Stimulated activated CD4-positive, alpha-beta T cell treated with anti-CD3 and anti-CD28 coated beads, Interleukin-1b, Interleukin-23, amount 100 ng/mL, for 48 hours (primary cell): ENCODE measurements at places on chromosomes 11 and 22.
A peak's percentile ranks its signal among the peaks of the same experiment; 100 is the strongest.

- peak; percentile 80 for DNase-seq
Measured at GRCh38 chr11:3853899-3854659, 1.4 kb upstream of the STIM1 start.

DNA sequence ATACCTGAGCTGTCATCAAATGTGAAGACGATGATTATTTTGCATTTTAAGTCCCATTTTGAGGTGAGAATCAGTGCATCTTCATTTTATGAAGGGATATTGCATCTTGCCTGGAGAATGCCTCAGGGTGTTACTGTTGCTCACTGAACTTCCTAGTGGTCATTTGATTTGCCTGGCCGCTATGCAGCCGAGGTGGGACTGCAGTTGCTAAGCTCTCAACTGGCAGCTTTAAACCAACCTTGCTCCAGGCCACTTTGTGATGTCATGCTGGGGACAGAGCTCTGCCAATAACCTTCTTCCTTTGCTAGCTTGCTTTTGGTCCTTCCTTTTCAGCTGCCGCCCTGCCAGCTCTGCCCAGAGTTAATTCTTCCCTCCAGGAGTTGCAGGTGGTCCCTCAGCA lies 409.4 kb upstream of the B3GAT1 start:
- DNase-seq = no peak

GRCh38 chr11:74647404-74647803 lies 55.0 kb downstream of the POLD3 start:
- no peak for DNase-seq

- DNase-seq = no peak
Measured at GRCh38 chr11:26948881-26949280, 45.0 kb upstream of the FIBIN start.

- no peak for DNase-seq
Measured at GRCh38 chr22:50738649-50739227, 734 bp downstream of the ACR start.

- no peak for DNase-seq
Measured at GRCh38 chr11:64608046-64608445, 17.0 kb downstream of the SLC22A12 start.

- DNase-seq = no peak
Measured at GRCh38 chr11:14270690-14271542, 88.1 kb downstream of the RRAS2 start.

- DNase-seq = no peak
Measured at GRCh38 chr11:120579611-120580031, 68.1 kb downstream of the GRIK4 start.

DNA sequence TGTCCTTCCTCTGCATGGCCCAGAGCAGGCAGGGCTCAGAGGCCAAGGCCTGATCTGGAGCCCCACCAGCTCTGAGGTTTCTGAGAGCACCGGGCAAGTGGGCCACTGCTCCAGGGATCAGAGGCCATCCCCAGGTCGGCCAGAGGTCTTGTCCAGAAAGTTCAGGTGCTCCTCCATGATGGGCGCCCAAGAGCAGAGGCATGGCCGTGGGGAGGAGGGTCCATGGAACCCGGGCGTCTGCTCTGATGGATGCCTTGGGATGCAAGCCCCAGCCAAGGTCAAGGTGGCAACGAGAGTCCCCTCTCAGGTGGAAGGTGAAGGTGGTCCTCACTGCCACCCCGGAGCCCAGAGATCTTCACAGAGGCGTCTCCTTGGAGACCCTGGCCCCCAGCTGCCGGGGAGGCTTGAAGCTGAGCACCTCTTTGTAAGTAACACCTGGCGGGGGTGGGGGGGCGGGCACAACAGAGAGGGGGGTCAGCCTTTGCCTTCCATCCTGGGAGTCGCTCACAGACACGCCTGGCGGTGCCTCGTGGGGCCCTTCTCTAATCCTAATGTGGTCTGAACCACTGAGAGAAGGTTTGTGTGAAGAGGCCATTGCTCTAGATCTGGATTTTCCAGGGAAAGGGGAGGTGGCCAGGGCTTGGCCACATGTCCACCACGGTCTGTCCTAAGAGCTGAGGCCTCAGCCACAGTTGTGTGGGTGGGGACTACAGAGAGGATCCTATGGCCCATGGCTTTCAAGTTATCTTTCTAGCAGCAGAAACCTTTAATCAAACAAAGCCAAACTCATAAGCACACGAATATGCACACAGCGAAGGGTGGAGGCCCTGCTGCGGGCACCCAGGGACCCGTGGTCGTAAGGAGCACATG lies 2.2 kb upstream of the HDAC10 start:
- DNase-seq = no peak

DNA sequence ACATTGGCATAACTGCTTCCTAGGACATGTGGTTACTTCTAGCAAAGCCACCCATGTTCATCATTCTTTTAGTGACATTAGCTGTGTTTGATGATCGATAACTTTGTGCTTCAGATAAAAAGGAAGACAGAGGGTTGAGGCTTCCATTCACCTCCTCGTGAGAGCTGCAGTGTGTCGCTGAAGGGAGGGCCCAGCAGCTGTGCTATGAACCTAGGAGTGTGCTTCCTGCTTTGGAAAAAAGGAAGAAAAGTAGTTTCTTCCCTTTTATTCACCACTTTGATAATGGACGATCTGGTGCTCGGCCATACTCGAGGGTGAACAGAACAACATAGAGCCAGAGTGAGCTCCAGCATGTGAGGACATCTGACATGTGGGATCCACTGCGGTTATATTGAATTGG lies 6.1 kb upstream of the RFPL2 start:
- no peak for DNase-seq

- DNase-seq = no peak
Measured at GRCh38 chr11:102494216-102494615, 36.3 kb downstream of the MMP7 start.

DNA sequence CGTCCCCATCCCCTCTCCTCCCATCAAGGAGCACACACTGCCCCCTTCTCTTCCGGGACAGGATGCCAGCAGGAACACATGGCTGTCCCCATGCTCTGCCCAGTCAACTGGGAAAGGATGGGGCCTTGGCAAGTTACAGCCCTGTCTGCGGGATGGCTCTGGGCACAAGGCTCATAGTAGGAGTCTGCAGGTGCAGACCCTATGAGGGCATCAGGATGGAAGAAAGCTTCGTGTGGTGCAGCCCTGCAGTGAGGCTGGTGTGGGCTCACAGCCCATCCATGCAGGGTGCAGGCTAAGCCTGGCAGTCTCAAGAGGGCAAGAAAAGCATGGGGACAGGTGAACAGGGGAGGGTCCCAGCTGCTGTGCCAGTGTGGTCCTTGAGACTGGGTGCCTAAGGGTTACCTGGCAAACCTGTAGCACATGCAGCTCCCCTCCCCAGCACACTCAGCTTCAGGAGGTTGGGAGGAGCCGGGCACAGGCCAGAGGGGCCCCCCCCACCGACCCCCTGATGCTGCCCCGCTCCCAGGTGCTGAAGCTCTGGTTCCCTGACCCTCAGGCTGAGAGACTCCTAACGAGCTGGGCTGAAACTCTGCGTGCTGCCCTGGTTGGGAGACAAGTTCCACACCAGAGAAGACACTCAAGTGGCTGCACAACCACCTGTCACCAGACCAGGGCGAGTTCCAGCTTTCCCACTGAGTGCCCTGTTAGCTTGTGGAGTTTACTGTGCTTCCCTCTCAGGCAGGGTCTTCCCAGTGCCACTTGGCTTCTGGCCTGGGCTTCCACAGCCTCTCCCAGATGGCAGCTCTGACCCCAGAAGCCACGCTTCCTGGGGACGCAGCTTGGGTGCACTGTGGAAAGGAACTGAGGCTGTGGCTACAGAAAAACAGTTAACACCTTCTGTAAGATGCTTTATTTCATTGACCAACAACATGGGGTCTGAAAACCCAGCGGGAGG lies 3.3 kb upstream of the SCARF2 start:
- no peak for DNase-seq

DNA sequence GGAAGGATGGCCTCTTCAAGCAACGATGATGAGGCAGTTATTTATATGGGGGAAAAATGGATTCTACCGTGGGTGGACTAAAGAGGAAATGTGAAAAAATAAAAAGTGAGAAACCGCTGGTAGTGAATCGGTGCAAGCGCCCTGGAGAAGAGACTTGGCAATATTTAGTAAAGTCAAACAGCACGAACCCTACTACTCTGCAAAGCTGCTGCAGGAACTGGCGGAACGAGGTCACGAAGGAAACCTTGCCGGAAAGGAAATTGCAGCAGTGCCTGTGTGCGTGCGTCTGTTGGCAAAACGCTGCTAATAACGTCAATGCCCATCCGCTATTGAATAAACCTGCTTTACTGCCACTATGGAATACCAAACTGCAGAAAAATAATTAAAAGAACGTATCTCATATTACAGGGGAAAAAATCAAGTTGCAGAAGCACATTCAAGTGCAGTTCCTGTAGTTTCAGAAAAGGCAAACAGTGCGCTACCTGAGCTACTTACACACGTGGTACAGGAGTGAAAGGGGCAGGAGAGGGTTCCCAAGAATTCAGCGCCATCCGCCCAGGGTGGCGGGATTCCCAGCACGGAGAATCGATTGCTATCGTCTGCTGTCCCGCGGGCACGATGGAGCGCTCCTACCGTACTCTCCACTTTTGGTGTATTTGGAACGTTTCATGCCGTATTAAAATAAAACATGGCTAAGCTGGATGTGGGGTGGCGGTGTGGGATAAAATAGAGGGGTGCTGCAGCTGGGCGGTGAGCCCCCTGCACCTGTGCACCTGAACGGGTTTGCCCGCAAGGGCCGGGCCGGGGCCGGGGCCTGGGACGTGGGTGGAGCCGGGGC lies 585 bp upstream of the NADSYN1 start:
- DNase-seq = peak; percentile 52

- DNase-seq = no peak
Measured at GRCh38 chr11:120834686-120835210, 189.2 kb upstream of the TBCEL start.

DNA sequence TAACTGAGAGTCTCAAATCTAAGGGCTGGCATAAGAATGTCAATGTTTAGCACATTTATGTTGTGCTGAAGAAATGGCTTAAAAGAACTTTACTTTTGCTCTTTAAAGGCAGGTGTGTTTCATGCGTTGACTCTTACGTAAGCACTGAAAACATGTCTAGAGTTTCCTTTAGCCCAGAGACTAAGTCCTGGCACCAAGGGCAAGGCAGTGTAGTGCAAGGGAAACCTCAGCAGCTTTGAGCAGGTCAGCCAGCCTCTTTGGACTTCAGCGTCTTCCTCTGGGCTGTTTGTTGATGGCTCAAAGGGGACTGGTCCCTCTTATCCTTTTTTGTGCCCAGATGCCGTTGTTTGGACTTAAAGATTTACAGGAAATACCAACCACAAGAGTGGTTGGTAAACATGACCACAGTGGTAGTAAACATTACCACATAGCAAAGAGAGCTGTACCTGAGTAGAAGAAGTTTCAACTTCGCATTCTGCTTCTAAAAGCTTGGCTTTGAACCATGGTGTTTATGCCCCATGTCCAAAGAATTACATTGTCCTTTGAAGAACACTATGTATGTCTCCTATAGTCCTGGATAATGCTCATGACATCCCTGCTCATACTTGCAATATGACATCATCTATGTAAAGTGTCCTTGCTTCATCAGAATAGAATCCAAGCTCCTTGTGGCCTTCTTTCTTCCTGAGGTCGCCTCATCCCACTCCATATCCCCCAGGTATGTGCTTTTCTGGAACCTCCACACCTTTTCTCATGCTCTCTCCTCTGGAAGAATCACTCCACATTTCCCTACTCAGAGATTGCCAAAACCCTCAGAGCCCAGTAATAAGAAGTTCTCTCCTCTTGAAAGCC lies 23.5 kb downstream of the TENM4 start:
- no peak for DNase-seq

- no peak for DNase-seq
Measured at GRCh38 chr11:30579415-30580175, 6.6 kb downstream of the MPPED2 start.

DNA sequence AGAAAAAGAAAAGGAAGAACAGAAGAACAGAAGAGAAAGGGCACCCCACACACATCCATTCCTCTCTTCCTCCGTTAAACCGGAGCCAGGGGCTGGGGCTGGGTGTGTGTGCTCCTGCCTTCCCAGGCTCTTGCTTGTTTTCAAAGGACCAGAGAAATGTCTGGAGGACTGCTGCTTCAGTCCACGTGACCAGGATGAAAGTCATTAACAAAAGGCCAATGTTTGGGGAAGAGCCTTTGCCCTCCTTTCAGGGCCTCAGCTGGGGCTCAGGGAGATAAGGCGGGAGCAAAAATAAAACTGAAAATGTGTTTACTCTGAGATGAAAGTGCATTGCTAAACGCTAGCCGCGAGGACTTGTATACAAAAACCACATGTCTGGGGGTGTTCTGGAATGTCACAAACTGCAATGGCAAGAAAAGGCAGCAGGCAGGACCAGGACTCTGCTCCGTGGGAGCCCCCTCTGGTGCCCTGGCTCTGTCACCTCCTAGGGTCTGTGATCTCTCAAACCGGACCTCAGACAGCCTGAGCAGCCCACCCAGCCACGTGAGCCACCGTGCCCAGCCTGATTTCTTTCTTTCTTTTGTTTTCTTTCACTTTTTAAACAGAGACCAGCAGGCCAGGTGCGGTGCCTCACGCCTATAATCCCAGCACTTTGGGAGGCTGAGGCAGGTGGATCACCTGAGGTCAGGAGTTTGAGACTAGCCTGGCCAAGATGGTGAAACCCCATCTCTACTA lies 31.6 kb upstream of the MYH9 start:
- no peak for DNase-seq

DNA sequence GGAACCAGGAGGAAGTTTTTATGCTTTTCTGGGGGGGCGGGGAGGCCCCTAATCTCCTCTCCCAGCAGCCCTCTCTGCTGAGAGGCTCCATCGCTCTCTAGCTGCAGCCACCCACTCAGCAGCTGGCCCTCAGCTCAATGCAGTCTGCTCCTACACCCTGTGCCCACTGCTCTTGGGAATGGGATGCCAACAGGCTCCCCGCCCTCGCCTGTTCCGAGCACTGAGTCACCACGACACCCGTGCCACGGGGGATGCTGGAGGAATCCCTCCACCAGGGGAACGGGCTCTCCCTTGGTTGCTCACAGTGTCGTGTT lies 23.5 kb upstream of the SUSD2 start:
- DNase-seq = no peak

GRCh38 chr11:1749395-1750351 lies 722 bp downstream of the IFITM10 start:
- DNase-seq = no peak

DNA sequence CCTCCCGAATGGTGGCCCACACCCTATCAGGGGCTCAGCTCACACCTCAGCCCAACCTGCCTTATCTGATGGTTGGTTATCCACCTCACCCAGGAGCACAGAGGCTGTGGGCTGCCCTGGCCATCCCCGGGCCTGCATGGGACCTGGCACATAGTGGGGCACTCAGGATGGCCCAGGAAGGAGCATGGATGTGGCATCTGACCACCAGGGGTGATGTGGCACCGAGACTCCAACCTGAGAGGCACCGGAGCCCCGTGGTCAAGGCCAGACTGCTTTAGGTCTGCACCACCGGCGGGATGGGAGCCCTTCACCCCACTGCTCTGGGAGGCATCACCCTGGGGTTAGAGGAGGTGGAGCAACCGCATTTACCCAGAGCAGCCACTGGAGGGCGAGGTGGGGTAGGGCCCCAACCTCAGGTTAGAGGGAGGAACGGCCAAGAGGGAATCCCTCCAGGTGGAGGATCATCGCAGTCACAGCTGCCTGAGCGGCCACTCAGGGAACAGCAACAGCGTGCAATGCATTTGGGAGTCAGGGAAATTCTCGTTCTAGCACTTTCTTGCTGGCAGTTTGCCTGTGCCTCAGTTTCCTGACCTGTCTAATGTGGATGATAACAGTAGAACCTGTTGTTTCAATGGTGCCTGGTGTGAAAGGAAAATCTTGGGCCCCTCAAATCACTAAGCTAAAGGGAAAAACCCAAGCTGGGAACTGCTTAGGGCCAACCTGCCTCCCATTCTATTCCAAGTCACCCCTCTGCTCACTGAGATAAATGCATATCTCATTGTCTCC lies 52.9 kb upstream of the CARS1 start:
- DNase-seq = peak; percentile 47
